Fibroblast of villous mesenchyme (primary cell): ENCODE measurements at places on chromosomes 1 and 21. TPM values are rescaled to one million over a fixed set of nuclear protein-coding genes. Genes with fewer than 3 reads are reported as not detected.

Gene CACNA1S
- not detected in 2 replicates for total RNA-seq

Gene HSPA6
- total RNA-seq = under 0.01 TPM in 2 replicates

Gene SLAMF9
- not detected in 2 replicates for total RNA-seq

Gene TNFRSF1B
- total RNA-seq = 8.7 and 25.9 TPM in 2 replicates

Gene PROX1
- under 0.01 TPM in 2 replicates for total RNA-seq

Gene DHRS3
- 84.1 and 137 TPM in 2 replicates for total RNA-seq

Gene PYGO2
- total RNA-seq = 26.7 and 28.9 TPM in 2 replicates

Gene ADGRL4
- total RNA-seq = 1.9 and 4.7 TPM in 2 replicates

Gene SEC16B
- total RNA-seq = 1.3 and 1.6 TPM in 2 replicates

Gene TEX38
- under 0.01 TPM in 1 of 2 replicates, not detected in the other for total RNA-seq

Gene VASH2
- total RNA-seq = 0.43 and 0.97 TPM in 2 replicates

Gene DNALI1
- total RNA-seq = 7.1 and 7.3 TPM in 2 replicates

Gene TFF2
- not detected in 2 replicates for total RNA-seq

Gene TNFSF4
- total RNA-seq = 45.1 and 127 TPM in 2 replicates

Gene PDZK1IP1
- 0.43 TPM in 1 of 2 replicates, not detected in the other for total RNA-seq

Gene ABL2
- total RNA-seq = 60.9 and 66.9 TPM in 2 replicates

Gene TNFSF18
- total RNA-seq = 2.9 and 11.2 TPM in 2 replicates

Gene STX12
- total RNA-seq = 70.5 and 95.4 TPM in 2 replicates

Gene SNRNP40
- total RNA-seq = 85.7 and 114 TPM in 2 replicates

Gene LIPI
- total RNA-seq = not detected in 2 replicates

Gene CR1L
- total RNA-seq = not detected in 2 replicates

Gene ACTL8
- not detected in 2 replicates for total RNA-seq

Gene HTR1D
- 0.86 and 2.3 TPM in 2 replicates for total RNA-seq

Gene FCMR
- 1.3 and 1.6 TPM in 2 replicates for total RNA-seq

Gene NVL
- 21.6 and 22.9 TPM in 2 replicates for total RNA-seq

Gene C4BPB
- 0.32 TPM in 1 of 2 replicates, not detected in the other for total RNA-seq

Gene CDA
- total RNA-seq = 1.9 and 3.0 TPM in 2 replicates

Gene ELF3
- 0.32 and 3.9 TPM in 2 replicates for total RNA-seq

Gene KRTAP13-2
- total RNA-seq = not detected in 2 replicates

Gene ZFP69B
- 3.9 and 5.8 TPM in 2 replicates for total RNA-seq

Gene SLC9A1
- 6.0 and 7.4 TPM in 2 replicates for total RNA-seq

Gene WDR64
- total RNA-seq = not detected in 2 replicates

Gene WRAP73
- 9.7 and 12.5 TPM in 2 replicates for total RNA-seq

Gene PRPF38B
- 17.1 and 21.6 TPM in 2 replicates for total RNA-seq

Gene GPR52
- total RNA-seq = 1.9 and 2.6 TPM in 2 replicates

Gene OR2T3
- not detected in 2 replicates for total RNA-seq

Gene KIF26B
- total RNA-seq = 12.1 and 66.0 TPM in 2 replicates

Gene S100A12
- total RNA-seq = not detected in 2 replicates

Gene PLXNA2
- total RNA-seq = 0.86 and 1.9 TPM in 2 replicates

Gene JAM2
- under 0.01 and 1.7 TPM in 2 replicates for total RNA-seq

Gene ATP1A4
- total RNA-seq = not detected in 2 replicates

Gene ANKRD13C
- 34.5 and 50.1 TPM in 2 replicates for total RNA-seq

Gene SPRR2E
- total RNA-seq = not detected in 2 replicates

Gene DNAJC6
- 12.2 and 24.6 TPM in 2 replicates for total RNA-seq

Gene RIMKLA
- under 0.01 TPM in 1 of 2 replicates, not detected in the other for total RNA-seq

Gene KRTAP19-5
- total RNA-seq = not detected in 2 replicates

Gene PDC
- total RNA-seq = 0.43 TPM in 1 of 2 replicates, not detected in the other

Gene RGL1
- 33.2 and 44.1 TPM in 2 replicates for total RNA-seq

Gene FAAH
- 0.64 and 0.86 TPM in 2 replicates for total RNA-seq

Gene VSIG8
- total RNA-seq = under 0.01 TPM in 1 of 2 replicates, not detected in the other
